ENCODE measurements at places on chromosomes 7 and 10.
A peak's percentile ranks its signal among the peaks of the same experiment; 100 is the strongest.

DNA sequence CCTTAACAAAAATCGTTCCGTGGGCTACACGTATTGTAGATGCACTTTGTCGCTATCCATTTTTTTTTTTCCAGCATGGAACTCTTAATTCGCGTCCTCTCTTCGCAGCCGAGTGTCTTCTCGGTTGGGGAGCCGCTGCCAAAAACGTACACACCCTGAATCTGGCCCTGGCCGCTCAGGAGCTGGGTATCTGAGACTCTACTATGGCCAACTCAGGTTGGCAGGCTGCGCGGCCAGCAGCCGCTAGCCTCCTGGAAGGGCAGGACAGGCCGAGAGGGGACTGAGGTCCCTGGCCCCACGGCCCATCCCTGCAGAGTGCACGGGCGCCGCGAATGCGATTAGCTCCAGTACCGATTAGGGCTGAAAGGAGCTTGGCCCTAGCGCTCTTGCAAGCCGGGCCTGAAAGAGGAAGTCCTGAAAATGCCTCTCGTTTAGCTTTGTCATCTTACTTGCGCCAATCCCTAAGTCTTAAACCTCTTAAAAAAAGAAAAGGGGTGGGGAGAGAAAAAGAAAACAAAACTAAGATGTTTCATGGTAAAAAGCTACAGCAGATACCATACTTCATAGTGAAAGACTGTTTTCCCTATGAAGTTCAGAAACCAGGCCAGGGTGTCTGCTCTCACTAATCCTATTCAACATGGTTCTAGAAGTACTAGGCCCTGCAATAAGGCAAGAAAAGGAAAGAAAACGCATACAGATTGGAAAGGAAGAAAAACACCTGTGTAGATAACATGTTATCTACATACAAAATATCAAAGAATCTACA is 113.2 kb upstream of the RHEB start:
- DNase-seq, result no peak

GRCh38 chr10:75014516-75015230 is 96.8 kb upstream of the SAMD8 start:
- DNase-seq, result no peak

DNA sequence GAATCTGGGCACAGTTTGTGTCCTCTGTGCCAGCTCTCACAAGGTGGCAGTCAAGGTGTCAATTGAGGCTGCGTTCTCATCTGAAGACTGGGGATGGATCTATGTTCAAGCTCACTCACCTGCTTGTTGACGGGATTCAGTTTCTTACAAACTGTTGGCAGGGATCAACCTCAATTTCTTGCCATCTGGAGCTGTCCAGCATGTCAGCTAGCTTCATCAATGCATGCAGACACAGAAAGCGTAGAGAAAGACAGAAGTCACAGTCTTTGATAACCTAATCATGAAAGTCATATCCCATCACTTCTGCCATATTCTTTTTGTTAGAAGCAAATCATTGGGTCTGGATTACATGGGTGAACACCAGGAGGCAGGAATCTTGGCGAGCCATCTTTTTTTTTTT is 32.0 kb upstream of the WAPL start:
- no peak for DNase-seq

GRCh38 chr7:10083766-10084165 is 889.9 kb upstream of the PHF14 start:
- DNase-seq, result no peak

DNA sequence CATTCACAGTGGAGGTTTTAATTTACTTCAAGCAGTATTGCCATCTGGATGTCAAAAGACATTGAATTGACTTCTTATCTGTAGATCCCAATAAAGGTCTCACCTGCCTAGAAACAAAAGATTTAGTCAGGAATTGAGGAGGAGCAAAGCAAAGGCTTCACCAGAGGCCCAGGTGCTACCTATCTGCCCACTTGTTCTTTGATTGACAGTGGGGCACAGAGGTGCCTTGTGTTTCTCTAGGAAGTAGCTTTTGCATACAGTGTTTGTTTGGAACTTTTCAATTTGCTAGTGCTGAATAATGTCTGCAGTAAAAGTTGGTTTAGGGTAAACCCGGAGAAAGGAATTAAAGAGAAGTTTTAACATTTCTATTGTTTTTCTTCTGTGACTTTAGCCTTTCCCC is 40.4 kb downstream of the AUTS2 start:
- no peak for DNase-seq

GRCh38 chr10:122316224-122316884 is 45.3 kb downstream of the BTBD16 start:
- no peak for DNase-seq

DNA sequence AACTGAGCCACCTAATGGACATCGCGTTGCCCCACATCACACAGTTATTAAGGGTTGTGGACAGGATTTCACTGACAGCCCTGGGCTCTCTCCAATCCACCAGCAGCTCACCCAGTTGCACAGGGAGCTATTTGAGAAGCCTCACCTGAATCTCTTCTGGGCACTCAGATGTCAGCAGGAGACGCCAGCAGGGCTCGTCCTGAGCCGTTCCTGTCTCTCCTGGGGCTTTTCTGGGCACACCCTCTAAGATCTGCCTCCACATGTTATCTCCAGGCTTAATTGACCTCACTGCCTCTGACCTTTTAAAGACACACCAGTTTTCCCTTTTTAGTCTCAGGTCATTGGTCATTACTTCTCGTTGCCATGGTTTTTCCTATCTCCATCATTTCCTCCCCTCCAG is 63.0 kb downstream of the GRID1 start:
- no peak for DNase-seq

DNA sequence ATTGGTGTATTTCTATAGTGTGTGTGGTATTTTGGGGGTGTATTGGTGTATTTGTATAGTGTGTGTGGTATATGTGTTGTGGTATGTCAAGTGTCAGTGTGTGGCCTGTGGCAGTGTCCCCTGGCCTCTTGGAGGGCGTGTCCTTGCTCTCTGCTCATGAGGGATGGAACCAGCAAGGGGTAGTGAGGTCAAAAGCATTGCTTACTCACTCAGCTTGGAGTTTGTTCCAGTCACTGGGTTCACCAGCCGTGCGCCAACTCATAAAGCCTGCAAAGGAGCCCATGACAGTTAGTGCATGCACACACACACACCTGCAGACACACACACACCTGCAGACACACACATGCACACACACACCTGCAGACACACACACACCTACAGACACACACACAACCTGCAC is 4.3 kb upstream of the TRPV6 start:
- DNase-seq, result no peak

- DNase-seq, result no peak
Observed at GRCh38 chr10:23190872-23191763, 994 bp upstream of the PTF1A start.

DNA sequence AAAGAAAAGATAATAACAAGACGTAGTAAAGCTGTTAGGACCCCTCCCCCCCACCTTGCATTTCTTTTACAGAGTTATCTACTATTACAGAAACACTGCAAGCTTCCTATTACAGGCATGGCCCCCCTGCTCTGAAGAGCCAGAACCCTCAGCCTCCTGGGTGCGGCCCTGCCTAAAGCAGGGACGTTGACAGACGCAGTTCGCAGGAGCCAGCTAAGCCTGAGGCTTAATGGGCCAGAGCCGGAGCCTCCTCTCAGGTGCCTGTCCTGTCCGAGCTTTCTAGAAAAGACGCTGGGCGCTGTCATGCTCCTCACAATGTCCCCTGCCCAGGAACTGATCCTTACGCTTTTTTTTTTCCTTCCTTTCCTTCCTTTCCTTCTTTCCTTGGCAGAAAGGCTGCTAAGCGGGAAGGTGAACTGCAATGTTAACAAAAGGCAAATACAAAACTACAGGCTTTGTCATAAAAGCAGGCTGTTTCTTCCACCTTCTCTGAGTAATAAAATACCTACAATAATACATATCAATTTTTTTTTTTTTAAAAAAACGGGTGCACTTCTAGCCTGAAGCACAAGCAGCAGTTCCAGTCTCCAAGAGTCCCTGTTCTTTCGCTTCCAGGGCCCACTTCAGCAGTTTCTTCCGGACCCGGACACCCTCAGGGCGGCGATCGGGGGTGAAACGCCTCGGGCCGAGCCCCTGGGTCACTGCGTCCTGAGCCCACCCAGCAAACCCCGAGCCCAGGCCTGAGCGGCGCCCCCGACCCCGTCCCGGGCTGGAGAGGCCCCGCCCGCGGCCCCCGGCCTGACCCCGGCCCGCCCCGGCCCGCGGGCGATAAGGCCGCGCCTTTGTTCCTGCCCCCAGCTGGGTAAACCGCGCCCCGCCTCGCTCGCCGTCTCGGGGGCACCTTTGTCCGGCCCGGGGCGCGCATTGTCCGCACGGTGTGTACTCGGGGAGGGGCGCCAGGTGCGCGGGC is 11.2 kb downstream of the MNX1 start:
- no peak for DNase-seq

DNA sequence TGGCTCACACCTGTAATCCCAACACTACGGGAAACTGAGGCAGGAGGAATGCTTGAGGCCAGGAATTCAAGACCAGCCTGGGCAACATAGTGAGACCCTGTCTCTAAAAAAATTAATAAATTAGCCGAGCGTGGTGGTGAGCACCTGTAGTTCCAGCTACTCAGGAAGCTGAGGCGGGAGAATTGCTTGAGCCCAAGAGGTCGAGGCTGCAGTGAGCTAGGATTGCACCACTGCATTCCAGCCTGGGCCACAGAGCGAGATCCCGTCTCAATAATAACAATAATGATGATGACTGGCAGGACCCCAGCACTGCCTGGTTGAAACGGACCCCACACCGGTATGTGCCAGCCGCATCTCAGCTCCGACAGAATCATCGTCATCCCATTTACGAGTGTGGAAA is 93.0 kb downstream of the ELFN1 start:
- DNase-seq, result no peak

GRCh38 chr10:104938031-104938430 is 296.9 kb downstream of the SORCS3 start:
- no peak for DNase-seq

GRCh38 chr7:36971515-36972139 is 247.3 kb upstream of the AOAH start:
- DNase-seq, result no peak

DNA sequence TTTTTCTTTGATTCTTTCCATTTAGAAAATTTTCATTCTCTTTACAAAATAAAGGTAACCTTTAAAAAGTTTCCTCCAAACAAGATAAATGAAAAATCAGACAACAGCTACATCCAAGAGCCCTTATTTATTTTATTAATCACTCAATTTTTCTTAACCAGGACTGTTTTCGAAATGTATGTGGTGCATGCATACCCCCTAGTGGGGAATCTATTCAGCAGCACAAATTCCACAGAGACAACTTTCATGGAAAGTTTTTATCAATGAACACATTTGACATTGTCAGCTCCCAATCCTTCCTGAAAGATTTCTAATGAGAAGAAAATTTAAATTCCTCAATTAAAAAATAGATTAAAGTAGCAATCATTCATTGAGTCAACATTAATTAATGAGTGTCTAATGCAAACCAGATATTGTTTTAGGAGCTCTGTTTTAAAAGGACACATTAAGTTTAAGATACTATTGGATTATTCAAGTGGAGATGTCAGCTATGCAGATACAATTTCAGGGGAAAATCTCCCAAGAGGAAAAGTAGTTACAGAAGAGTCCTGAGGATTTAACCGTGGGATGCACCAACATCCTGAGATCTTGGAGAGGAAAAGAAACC is 5.2 kb upstream of the HTR7 start:
- DNase-seq, result peak; percentile 30

DNA sequence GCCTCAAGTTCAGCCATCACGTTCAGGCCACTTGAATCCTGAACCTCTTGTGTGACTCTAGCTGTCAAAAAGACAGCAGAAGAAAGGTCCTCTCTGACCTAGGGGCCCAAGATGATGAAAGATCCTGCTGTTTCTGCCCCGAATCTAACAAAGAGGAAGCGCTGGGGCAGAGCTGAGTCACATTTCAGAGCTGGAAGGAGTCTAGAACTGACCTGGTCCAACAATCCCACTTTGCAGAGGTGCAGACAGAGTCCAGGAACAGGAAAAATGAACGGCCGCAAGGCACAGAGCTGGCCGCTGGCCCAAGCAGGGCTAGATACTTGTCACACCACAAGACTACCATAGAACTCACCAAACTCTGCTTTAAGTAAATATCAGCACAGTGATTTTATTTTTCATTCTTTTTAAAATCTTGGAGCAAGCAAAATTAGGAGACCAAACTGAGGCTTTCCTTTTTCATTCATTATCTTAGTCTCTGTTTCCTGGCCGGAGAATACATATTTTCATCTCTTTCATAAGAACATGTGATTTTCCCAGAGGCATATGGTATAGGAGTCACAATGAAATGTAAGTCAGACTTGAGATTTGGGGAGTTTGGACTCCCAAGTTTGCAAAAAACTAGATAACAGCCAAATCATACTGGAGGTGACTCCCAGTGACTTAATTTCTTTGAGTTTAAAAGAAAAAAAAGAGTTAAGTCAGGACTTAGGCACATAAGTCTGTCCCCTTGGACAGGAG is 52.8 kb downstream of the CHST15 start:
- DNase-seq, result no peak

GRCh38 chr7:28908775-28909174 is 49.4 kb downstream of the TRIL start:
- no peak for DNase-seq

DNA sequence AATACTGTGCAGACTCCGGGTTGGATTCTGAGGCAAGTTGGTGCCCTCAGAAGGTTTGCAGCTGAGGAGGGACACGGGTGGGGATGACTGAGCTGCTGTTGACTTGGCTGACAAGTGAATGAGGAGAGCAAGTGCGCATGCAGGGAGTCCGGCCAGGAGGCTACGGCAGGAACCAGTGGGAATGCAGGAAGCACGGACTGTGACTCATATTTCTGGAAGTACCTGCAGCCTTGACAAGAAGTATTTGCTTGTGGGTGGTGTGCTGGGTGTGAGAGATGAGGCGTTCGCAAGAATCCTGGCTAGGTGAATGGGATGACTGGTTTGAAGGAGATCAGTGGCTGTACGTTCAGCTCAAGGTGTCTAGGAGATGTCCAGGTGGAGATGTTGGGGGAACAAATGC is 30.8 kb upstream of the FXYD4 start:
- peak; percentile 93 for DNase-seq

- DNase-seq, result no peak
Observed at GRCh38 chr7:150361807-150362621, 6.6 kb upstream of the REPIN1 start.

DNA sequence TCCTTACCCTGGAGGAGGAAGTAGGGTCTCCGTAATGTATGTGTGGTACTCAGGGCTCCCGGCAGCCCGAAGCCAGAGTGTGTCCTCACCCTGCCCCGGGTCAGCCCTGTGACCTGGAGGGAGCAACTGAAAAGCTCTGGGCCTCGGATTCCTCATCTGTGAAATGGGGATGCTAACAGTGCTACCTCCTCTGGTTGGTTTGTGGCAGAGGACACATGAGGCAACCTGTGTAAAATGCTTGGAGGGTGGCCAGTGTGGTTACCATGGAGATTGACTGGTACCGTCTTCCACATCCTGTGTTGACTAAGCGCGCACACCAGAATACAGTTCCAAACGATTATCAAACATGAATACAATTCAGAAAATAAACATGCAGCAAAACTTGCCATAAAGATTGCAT is 163.8 kb upstream of the KLF6 start:
- DNase-seq, result peak; percentile 48

GRCh38 chr10:8159341-8160165 is 105.1 kb downstream of the GATA3 start:
- DNase-seq, result peak; percentile 39

- DNase-seq, result no peak
Observed at GRCh38 chr7:44678101-44678470, 70.6 kb upstream of the ZMIZ2 start.

Measured in urothelium cell line (cell line).